Uterine smooth muscle cell (primary cell): ENCODE measurements at places on chromosomes 11 and 22. TPM values are rescaled to one million over a fixed set of nuclear protein-coding genes. Genes with fewer than 3 reads are reported as not detected.

IPO7 gene
- total RNA-seq = 150 and 186 TPM in 2 replicates

GGTLC2 gene
- not detected in 2 replicates for total RNA-seq

PGA3 gene
- total RNA-seq = not detected in 2 replicates

MRGPRF gene
- 33.6 and 44.1 TPM in 2 replicates for total RNA-seq

GAL3ST3 gene
- total RNA-seq = 0.12 TPM in 1 of 2 replicates, not detected in the other

OR4A16 gene
- total RNA-seq = not detected in 2 replicates

CASP1 gene
- total RNA-seq = 8.5 and 10.2 TPM in 2 replicates

CREB3L1 gene
- 15.5 and 27.1 TPM in 2 replicates for total RNA-seq

MRGPRE gene
- total RNA-seq = not detected in 2 replicates

HPS5 gene
- 33.2 and 38.9 TPM in 2 replicates for total RNA-seq

ADAMTS8 gene
- under 0.01 TPM in 2 replicates for total RNA-seq

OR52N4 gene
- total RNA-seq = not detected in 2 replicates

PANX2 gene
- total RNA-seq = 0.37 and 0.66 TPM in 2 replicates

MS4A14 gene
- total RNA-seq = not detected in 2 replicates

CTR9 gene
- 31.5 and 39.6 TPM in 2 replicates for total RNA-seq

ALG12 gene
- total RNA-seq = 11.8 and 24.1 TPM in 2 replicates

IL10RA gene
- total RNA-seq = 0.50 and 0.66 TPM in 2 replicates

OR52B4 gene
- total RNA-seq = not detected in 2 replicates

FXYD6 gene
- 0.22 and 0.37 TPM in 2 replicates for total RNA-seq

TMEM121B gene
- under 0.01 and 0.11 TPM in 2 replicates for total RNA-seq

CTSF gene
- 5.9 and 20.6 TPM in 2 replicates for total RNA-seq

ALX4 gene
- total RNA-seq = under 0.01 TPM in 1 of 2 replicates, not detected in the other

PTGDR2 gene
- total RNA-seq = 0.11 and 0.12 TPM in 2 replicates

KRTAP5-9 gene
- not detected in 2 replicates for total RNA-seq
